Activated CD4-positive, alpha-beta T cell treated with anti-CD3 and anti-CD28 coated beads for 4 hours (primary cell): ENCODE measurements at places on chromosomes 5 and 9.

GRCh38 chr9:96884443-96884842 is 30.1 kb upstream of the ZNF782 start:
- no peak for DNase-seq

- DNase-seq: no peak
Measured at GRCh38 chr5:172782169-172783039, 11.4 kb upstream of the DUSP1 start.

DNA sequence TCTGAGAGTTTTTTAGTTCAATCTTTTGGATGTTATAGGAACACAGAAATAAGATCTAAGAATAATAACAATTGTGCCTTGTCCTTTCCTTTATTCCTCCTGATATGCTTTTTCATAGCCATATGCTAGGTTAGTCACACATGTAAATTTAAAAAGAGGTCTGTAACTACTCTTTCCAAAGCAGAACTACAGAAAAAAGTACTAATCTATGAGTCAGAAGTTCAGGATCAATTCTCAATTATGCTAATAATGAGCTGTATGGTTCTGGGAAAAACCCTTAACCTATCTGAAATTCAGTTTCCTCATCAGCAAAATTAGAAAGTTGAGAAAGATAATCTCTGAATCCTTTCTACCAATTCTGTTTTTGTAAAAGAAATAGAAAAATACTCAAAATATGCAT is 44.4 kb downstream of the ANKRD31 start:
- no peak for DNase-seq

DNA sequence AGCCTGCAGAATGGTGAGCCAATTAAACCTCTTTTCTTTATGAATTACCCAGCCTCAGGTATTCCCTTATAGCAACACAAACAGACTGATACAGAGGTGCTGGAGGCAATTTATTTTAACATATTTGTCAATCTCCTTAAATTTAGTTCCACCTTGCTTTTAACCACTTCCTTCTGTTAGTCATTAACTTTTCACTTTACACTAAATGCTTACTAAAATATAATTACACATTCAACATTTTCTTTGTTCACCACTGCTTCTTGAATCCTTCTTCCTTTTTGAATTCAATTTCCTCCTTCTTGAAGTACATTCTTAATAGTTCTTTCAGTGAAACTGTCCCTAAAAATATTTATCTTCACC is 39.4 kb downstream of the LYRM7 start:
- DNase-seq: no peak

GRCh38 chr5:148586796-148587195 is 67.5 kb downstream of the HTR4 start:
- no peak for DNase-seq

DNA sequence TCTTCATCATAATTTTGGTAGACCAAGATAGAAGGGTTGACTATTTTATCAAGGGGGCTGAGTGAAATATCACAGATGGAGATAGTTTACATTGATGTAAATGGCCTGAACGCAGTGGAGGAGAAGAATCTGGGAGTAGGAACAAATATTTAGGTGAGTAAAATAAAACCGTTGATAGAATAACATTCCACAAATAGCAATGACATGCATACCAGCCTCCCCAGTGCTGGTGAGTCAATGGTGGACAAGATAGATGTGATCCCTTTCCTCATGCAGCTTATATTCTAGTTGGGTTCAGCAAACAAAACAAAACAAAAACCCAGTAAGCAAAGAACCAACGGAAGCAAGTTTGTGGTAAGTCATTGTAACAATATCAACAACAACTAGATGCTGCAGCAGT is 385.2 kb downstream of the FAM170A start:
- no peak for DNase-seq

DNA sequence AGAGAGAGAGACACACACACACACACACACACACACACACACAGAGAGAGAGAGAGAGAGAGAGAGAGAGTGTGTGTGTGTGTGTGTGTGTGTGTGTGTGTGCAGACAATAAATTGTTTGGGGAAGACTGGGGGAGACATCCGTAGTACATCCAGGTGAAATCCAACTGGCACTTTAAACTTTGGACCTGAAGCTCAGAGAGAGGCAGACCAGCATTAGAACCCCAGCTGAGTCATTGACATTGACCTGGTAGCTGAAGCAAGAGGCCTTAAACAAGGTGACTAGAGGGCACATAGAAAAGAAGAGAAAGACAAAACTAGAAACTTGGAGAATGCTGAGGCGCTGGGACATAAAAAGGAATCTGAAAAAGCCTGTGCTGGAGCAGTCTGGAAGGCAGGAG is 251.5 kb downstream of the CRB2 start:
- no peak for DNase-seq

DNA sequence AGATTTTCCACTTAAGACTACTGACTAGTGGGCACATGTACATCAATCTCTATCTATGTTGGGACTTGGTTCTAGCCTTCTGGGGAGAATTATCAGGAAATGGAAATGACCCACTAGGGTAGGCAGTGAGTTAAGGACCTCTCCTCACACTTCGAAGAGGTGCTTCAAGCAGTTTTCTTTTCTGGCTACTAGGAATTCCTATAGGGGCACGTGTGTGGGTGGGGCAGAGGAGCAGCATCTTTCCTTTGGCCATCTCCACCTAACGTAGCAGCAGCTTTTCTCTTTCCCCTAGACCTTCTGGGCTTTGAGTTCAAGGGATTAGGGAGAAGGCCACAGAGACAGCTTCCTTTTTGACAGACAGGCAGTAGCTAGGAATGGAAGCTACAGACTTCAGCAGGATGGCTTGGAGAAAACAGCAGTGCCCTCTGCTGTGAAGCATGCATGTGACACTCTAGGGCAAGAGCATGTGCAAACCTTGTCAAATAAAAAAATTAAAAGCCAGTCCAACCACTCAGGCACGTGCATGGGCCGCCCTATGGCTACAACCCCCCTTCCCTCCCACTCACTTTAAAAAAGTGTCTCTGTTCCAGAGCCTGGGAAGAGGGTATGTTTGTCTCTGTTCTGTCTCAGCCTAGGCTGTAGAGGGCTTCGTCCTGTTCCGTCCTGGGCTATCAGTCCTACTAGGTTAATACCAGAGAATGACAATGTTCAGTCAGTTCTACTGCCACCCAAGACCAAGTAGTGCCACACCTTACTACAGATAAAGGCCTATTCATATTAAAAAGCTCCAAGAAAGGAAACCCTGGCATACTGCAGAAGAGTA is 8.7 kb upstream of the GFRA3 start:
- DNase-seq: no peak

- no peak for DNase-seq
Measured at GRCh38 chr5:32202394-32202793, 28.3 kb upstream of the GOLPH3 start.

GRCh38 chr9:113187929-113188595 is 33.0 kb downstream of the FKBP15 start:
- no peak for DNase-seq

DNA sequence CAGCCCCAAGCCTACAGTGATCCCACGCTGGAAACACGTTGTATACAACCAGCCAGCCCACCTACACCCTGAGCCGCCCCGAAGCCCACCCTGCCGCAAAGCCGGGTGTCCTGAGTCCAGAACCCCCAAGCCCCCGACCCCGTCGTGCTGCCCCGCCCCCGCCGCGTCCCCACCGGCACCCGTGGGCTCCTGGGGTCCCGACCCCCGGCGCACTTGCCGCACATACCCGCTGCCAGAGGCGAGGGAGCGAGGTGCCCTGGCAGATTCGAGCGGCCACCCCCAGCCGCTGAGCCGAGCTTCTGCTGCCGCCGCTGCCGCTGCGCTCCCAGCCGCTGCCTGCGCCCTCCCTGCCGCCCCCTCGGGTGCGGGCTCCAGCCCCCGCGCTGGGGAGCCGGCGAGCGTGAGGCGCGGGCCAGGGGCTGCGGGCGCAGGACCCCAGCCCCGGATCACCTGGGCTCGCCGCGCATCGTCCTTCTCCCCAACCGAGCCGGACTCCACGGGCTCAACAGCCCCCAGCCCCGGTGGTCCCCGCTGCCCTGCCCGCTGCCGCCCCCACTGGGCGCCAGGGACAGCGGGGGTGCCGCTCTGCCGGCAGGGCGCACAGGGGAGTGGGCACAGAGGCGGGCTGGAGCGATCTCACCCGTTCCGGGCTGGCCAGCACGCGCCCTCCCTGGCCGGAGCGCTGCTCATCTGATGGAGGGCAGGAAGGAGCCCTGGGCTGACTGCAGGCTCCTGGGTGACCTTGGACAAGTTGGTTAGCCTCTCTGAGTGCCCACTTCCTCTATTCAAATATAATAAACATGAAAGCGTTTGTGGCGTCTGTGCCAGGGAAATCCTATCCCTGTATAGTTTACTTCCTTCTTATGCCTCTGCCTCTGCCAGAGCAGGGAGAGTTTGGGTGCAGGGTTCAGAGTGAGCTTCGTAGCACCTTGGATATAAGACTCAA is at the start of gene HTR4:
TSS of gene HTR4 (minus strand) at position 692 of the 946 bp plus-strand sequence. CDS start 17,513 bp downstream, outside the sequence.
- DNase-seq: no peak

DNA sequence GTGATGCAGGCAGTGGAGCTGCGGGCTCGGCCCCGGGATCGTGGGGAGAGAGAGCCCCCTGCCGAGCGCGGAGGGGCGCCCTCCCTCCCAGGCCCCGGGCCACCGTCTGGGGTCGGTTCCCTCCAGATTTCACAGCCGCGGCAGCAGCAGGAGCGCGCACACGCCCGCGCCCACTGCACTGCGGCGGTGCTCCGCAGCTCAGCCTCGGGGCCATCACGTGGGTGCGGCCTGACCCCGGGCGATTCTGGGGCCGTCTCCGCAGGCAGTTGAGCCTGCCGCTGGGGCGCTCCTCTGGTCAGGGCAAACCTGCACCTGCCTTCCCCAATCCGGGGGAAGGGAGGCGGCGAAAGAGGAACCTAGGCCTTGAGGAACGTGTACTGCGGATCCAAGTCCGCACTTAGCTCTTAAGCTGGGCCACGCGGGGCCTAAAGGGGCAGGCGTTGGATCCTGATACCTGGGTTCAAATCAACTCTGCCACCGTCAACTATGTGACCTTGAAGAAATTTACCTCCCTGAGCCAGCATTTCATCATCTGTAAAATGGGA is 9.4 kb upstream of the DELE1 start:
- DNase-seq: no peak

GRCh38 chr5:138459311-138459933 is 5.9 kb upstream of the EGR1 start:
- DNase-seq: peak; percentile 91

DNA sequence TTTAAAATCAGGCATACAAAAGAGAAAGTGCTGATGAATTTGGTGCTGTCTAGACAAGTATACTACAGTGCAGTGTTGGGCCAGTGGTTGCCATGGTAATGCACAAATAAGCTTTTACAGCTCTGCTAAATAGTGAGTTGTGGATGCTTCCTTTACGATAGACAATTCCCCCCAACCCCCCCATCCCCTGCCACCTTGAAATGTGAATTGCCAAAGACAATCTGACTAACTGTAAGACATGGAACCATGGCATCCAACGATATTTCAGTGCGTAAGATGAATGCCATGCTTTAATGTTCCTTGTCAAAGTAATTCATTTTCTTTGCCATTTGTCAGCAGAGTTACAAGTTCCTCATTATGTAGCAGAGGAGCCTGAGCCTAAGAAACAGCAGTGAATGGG is 91.5 kb upstream of the NREP start:
- no peak for DNase-seq

- no peak for DNase-seq
Measured at GRCh38 chr5:76813982-76814562, 4.8 kb upstream of the F2RL1 start.

GRCh38 chr5:169127431-169127830 is 173.5 kb downstream of the SLIT3 start:
- DNase-seq: no peak

GRCh38 chr5:131677115-131677514 is 42.1 kb upstream of the RAPGEF6 start:
- DNase-seq: no peak

DNA sequence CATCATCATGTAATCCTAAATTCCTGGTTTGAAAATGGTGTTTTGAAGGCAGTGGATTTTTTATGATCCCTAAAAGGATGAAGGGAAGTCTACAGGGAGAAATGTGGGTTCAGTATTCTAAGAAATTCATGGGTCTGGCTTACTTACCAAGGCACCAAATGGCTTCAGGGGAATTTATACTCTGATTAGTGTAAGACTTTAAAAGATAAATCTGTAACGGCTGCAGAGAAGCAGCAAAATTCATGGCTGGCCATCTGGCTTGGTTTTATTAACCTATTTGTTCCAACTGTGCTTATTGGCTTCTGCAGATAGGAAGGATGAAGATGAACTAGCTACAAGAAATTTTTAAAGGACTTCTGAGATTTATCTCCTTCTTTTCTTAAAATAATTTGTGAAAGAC is 222.8 kb downstream of the TENT4A start:
- DNase-seq: no peak

- no peak for DNase-seq
Measured at GRCh38 chr5:107459605-107460004, 211.1 kb downstream of the EFNA5 start.

DNA sequence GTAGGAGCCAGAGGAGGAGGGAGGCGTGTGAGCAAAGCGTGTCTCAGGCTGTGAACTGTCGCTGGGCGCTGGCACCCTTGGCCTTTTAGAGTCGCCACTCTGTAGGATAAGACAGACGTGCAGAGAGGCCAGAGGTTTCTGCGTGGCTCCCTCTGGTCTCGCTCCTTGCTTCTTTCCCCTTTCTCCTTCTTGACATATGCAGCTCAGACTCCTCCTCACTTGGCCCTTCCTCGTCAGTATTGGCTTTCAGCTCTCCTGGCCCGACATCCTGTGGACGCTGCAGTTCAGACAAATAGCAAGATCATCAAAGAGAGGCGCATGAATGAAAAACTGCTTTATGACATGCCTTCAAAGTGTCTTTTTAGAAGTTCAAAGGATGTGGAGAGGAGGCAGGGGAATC is 116.8 kb upstream of the SPRY4 start:
- DNase-seq: no peak

GRCh38 chr5:33601881-33602280 is 161.1 kb downstream of the TARS1 start:
- no peak for DNase-seq

GRCh38 chr5:65833780-65834179 is 92.6 kb upstream of the ERBIN start:
- no peak for DNase-seq

- no peak for DNase-seq
Measured at GRCh38 chr9:126647585-126648411, 34.1 kb downstream of the LMX1B start.

DNA sequence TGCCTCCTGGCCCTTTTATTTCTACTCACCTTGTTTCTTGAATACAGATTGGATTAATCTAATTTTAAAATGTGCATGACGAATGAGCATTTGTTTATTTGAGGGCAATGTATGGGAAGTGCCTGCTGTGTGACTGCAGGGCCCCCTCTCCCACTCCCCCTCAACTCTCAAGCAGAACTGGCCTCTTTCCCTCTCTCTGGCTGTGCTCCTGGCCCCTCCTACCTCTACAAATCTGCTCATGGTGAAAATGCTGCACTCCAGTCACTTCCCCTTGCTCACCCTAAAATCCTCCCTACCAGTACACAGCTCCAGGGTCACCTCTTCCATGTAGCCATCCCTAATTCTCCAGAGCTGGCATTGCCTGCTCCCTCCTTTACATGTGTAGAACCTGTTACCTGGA is 17.2 kb upstream of the NDST1 start:
- no peak for DNase-seq

GRCh38 chr5:94778732-94779131 is 160.3 kb downstream of the SLF1 start:
- no peak for DNase-seq
